ENCODE measurements at places on chromosomes 13 and 19. TPM values are rescaled to one million over a fixed set of nuclear protein-coding genes. Genes with fewer than 3 reads are reported as not detected.

Gene GIPR
- not detected for total RNA-seq

Gene OR10H1
- total RNA-seq = not detected

Gene KCNN1
- total RNA-seq = not detected

Gene DNM2
- 76.6 TPM for total RNA-seq

Gene IZUMO2
- not detected for total RNA-seq

Gene RUBCNL
- total RNA-seq = 0.30 TPM
